ENCODE measurements at places on chromosomes 2 and 18.

DNA sequence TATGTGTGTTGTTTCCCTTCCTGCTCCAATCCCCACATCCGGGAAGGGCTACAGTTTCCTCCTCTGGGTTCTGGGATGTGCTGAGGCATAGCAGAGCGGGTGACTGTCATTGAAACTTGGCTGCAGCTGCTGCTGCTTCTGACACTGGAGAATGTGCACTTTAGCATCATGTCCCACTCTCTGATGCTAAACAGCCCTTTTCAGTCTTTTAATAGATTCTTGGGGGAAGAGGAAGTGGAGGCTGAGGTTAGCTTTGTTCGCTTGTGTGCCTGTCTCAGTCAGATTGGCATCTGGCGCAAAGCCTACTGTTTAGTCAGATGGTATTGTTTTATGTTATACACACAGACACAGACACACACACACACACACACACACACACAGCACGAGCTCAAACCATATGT, 136.5 kb upstream of the RND3 start:
- no peak for DNase-seq

DNA sequence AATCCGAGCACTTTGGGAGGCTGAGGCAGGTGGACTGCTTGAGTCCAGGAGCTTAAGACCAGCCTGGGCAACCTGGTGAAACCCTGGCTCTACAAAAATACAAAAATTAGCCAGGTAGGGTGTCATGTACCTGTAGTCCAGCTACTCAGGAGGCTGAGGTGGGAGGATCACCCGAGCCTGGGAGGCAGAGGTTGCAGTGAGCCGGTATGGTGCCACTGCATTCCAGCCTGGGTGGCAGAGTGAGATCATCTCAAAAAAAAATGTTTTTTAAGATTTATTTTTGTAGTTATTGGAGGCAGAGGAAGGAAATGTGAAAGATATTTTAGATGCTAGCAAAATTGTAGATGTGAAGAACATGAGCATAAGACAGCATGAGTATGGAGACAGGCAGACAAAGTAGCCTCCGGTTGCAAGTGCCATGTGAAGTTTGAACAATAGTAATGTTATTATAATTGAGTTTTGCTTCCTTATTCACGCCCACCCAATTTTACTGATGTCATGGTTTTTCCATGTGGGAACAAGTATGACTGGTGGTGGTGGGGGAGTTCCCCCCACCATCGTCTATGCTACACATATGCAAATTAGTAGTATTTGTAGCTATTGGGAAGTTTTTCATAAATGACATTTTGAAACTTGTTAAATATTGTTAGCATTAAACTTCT, 18.0 kb downstream of the REL start:
- no peak for DNase-seq

- no peak for DNase-seq
These were observed 87.1 kb upstream of the PNPT1 start for GRCh38 chr2:55780697-55781096.

GRCh38 chr2:46352621-46353020, 55.4 kb downstream of the EPAS1 start:
- peak; percentile 42 for DNase-seq

DNA sequence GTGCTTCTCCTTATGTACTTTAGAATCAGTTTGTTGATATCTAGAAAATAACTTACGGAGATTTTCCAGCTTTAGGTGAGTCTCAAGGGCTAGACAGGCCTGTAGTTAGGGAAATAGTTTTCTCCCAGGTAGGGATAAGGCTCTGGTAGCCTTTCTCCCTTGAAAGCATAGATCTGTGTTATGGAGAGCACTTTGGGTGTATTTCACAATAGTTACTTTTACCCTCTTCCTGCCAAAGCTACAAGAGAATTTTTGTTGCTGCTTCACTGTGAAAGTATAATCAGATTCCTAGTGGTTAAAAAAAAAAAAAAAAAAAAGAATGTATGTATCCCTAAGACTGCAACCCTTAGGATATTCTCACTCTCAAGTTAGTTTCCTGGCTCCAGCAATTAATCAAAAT, 267.5 kb downstream of the PIK3C3 start:
- DNase-seq = no peak

DNA sequence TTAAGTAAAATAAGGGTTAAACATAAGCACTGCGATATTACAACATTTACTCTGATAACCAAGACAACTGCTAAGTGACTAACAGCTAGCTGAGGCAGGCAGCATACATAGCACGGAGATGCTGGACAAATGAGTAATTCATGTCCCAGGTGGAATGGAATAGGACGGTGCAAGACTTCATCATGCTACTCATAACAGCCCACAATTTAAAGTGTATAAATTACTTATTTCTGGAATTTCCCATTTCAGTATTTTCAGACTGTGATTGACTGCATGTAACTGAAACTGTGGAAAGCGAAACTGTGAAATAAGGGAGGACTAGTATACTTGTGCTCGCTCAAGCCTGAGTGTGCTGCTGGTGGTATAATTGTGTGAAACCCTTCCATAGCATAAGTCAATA, 12.9 kb downstream of the IER3IP1 start:
- DNase-seq = no peak

- peak; percentile 34 for DNase-seq
These were observed 51.0 kb downstream of the MOGAT1 start for GRCh38 chr2:222722327-222722946.

GRCh38 chr2:166376488-166376828, 714 bp upstream of the SCN9A start:
- no peak for DNase-seq

DNA sequence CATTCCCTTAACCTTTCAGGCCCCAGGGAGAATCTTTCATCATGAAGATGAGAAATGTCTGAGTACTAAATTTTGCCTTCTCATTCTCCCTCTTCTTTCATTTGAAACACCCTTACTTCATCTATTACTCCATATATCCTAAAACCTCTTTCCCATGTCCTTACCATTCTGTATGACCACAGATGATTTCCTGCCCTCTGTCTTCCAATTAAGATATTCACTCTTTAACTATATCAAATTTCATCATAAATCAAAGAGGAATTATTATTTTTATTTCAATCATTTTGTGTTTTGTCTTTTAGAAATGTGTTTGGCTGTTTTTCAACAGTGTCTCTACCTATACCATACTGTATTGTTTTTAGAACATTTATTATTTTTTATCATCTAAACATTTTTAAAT, 964.9 kb upstream of the KLHL29 start:
- no peak for DNase-seq

DNA sequence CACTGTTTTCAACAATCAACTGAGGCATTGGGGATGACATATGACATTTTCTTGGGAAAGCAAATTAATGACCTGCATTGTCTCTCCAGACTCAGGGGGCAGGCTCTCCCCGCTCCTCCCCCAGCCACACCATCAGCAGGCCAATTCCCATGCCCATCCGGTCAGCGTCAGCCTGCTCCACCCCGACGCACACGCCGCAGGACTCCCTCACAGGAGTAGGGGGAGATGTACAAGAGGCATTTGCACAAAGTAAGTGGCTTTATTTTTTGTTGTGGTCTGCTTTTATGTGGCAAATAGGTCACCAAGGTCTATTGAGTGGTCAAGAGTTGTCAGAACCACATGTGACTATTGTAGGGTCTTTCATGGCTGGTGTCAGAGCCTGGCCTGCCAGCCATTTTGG, 165.1 kb downstream of the DTNA start:
- no peak for DNase-seq

GRCh38 chr2:74228772-74229171, 30.4 kb downstream of the MTHFD2 start:
- no peak for DNase-seq

- DNase-seq = no peak
These were observed 56.3 kb upstream of the UPP2 start for GRCh38 chr2:158045362-158045761.

DNA sequence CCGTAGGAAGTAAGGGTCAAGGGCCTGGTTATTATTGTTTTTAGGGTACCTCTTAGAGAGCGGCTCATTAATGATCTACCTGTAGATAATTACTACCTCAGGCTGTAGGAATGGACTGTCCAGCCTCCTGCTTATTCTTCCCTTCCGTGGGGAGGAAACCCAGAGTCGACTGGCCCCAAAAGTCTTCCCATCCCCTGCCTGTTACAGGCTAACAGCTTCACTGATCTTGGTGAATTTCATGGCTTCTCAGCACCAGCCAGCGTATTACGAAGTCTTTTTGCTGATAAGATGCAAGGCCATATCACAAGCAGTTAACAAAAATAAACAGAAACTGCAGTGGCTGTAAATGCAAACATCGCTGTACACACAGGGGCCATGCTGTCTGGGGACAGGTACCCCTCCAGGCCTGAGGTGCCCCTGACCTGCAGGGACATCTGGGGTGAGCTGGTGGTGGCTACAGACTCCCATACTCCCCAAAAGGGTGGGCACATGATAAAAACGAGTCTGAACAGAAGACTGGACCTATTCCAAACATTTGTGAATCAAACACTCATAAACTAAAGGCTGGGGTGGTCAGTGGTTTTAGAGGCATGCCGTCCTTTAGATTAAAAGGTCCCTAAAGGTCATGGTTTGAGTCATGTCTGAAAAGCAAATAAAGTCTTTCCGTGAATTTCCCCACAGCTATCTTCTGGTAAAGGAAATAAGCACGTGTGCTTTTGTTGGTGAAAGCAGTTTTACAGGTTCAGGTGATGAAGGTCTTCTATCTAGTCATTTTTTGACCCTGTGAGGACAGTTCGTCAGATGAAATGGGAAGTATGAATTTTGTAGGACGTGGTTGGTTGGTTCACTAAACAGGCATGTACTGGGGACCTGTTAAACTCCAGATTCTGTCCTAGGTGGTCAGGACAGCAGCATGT, 36.7 kb downstream of the TTC39C start:
- no peak for DNase-seq

DNA sequence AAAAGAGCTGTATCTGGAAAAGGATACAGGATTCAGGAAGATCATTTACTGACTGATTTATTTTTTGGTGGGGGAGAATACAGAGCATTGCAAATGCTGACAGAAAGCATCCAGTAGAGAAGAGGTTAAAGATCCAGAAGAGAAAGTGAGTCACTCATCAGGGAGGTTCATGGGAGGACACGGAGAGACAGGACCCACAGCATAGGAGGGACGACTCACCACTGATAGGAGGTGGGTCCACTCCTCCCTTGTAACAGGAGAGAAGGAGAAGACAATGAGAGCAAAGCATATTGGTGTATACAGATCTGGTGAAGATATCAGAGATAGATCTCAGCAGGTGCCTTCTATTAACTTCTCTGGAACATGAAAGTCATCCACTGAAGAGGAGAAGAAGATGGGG, 142.4 kb upstream of the AQP4 start:
- no peak for DNase-seq

DNA sequence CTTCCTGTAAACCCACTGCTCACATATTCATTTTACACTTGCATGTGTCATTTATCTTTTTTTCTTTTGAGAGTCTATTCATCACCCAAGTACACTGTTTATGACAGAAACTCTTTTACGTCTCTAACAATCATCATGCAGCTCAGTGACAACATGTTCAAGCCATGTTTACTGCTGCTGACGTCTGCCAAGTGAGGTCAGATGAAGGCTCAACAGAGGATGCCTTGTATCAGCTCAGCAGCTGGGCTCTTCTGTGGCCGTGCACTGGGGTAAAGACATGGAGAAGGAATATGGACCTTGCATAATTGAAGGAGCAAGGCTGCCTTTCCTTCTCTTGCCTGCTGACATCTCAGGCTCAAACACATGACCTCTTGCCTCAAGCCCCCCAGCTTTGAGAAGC, 99.6 kb downstream of the ADD2 start:
- DNase-seq = no peak

GRCh38 chr2:176891105-176891504, 321.5 kb upstream of the HNRNPA3 start:
- DNase-seq = no peak

GRCh38 chr2:1639086-1639858, 105.0 kb downstream of the PXDN start:
- DNase-seq = no peak

DNA sequence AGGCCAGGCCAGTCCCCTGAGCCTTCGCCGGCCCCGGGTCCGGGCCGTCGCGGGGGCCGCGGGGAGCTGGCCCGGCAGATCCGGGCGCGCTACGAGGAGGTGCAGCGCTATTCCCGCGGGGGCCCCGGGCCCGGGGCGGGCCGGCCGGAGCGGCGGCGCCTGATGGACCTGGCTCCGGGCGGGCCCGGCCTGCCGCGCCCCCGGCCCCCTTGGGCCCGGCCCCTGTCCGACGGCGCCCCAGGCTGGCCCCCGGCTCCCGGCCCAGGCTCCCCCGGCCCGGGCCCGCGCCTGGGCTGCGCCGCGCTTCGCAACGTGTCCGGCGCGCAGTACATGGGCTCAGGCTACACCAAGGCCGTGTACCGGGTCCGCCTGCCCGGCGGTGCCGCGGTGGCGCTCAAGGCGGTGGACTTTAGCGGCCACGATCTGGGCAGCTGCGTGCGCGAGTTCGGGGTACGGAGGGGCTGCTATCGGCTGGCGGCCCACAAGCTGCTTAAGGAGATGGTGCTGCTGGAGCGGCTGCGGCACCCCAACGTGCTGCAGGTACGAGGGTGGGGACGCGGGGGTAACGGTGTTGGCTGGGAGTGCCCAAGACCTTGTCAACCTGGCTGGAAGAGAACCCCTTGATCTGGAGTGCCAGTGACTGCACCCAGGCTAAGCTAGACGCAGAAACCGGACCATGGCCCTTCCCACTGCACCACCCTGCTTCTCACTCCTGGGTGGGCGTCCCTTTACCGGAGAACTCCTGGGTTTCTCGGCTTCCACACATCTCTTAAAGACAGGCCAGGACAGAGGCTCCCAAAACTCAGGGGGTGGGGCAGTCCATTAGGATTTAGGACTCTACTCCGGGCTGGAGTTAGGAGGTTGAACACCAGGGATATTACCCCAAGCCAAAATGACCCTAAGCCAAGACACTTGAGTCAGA, 739 bp downstream of the PKDCC start:
- DNase-seq = no peak

DNA sequence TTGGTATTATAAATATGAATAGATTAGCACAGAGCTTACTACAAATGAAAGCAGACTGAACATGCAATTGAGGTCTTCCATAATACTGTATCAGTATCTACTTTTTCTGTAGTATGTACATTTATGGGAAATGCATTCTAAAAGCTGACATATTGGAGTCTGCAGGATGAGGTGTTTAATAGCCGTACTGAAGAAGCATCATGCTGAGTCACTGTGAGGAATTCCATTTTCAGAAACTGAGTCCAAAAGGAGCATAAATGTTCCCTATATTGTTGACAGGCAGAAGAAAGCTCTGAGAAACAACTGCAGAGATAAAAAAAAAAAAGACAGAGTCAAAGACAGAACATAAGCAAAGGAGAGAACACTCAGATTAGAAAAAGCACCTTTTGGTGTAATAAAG, 366.7 kb upstream of the SPHKAP start:
- DNase-seq = no peak

DNA sequence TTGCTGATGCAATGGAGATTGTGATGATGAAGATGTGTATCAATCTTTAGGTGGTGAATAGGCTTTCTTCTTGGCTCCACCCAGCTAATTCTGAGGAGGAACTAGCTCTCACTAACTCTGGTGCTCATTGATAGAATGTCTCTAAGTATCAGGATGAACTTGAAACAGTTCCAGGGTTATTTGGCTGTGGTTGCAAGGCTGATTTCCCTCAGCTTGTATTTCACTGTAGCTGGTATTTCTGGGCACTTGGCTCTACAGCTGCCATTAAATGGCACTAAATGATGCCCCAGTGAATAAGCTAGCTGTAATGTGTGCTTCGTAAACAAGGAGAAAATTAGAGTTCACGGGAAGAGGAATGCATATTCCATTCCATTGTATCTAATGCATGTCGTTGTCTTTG, 241.2 kb downstream of the RPIA start:
- DNase-seq = no peak

GRCh38 chr18:73279498-73279897, 411.7 kb upstream of the NETO1 start:
- peak; percentile 61 for DNase-seq

GRCh38 chr2:222862909-222863544, 2.2 kb downstream of the ACSL3 start:
- no peak for DNase-seq

GRCh38 chr2:109459485-109459884, 154.3 kb downstream of the SEPTIN10 start:
- DNase-seq = no peak
